ENCODE measurements at places on chromosomes 2 and 18.

- DNase-seq, result no peak
Observed at GRCh38 chr2:131046918-131047652, 46.2 kb downstream of the FAM168B start.

- DNase-seq, result no peak
Observed at GRCh38 chr2:105845976-105846375, 101.3 kb downstream of the NCK2 start.

DNA sequence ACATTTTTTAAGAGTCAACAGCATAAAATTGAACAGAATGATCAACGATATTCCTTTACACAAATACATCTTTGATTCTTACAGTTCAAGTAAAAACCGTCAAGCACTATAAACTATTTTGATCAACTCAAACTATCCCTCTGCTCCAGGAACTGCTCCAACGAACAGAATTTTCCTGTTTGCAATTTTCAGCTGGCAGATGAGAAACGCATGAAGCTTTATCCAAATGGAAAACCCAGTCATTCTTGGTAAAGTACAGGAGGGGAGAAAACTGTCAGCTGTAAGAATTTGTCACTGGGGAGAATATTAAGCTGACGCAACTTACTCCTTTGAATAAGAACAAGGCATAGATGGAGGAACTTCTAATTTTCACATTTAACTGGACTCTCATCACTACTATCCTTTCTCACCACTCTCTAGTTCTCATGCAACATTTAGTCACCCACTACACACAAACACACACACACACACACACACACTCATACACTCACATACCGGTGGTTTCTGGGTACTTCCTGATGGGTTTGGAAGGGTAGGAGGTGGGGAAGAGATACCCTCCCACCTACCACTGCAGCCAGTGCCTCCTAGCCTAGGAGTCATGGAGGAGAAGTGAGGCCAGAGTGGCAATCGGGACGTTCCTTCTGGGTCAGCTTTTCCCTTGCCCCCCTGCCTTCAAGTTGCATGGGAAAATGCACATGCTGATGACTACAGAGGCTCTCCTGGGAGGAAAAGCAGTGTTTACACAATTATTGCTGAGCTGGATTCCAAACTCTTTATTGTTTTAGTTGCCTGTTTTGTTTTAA lies 54.0 kb upstream of the SPATS2L start:
- no peak for DNase-seq

GRCh38 chr2:114346658-114347057 lies 95.8 kb upstream of the DPP10 start:
- DNase-seq, result no peak

DNA sequence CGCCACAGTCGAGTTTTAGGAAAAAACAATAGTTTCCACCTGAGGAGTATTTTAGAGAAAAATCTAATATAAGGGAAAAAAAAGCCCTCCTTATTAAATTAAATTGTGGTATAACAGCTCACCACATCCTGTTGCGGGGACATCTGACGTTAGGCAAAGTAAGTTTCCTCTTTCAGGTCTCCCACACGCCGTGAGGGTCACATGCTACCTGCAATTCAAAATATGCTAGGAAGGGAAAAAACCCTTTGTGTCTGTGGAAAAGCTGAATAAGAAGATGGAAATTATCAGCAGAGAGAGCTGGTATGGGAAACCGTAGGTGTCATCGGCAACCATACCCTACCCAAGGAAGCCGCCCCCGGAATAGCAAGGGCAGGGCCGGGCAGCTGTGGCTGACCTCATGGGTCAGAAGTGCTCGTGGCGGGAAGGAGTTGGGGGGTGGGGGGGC lies 128.0 kb downstream of the NFATC1 start:
- DNase-seq, result peak; percentile 83

Measured in T-helper 1 cell (primary cell).